ENCODE measurements at places on chromosomes 13 and 19.

- no peak for DNase-seq
Observed at GRCh38 chr13:52016296-52016695, 4.1 kb downstream of the ALG11 start.

- DNase-seq, result no peak
Observed at GRCh38 chr13:29109987-29110386, 289.8 kb downstream of the MTUS2 start.

GRCh38 chr13:77343841-77344240 is 16.9 kb upstream of the MYCBP2 start:
- DNase-seq, result no peak

DNA sequence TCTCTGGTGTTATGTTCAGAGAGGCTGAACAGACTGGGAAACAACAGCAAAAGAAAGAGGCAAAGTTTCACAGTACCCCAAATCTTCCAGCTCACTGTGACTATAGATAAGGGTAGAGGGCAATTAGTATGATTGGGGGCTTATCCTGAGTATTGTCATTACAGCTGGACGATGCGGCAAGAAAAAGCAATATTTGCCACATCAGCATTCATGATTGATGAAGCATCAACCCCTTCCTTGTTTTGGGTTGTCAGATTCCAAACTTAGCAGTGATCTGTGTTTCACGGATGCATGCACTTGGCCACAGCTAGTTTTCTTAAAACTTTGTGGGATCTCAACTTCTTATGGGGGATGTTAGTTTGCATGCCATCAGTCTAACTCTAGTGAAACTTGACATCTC is 348.8 kb upstream of the SLITRK5 start:
- DNase-seq, result no peak

DNA sequence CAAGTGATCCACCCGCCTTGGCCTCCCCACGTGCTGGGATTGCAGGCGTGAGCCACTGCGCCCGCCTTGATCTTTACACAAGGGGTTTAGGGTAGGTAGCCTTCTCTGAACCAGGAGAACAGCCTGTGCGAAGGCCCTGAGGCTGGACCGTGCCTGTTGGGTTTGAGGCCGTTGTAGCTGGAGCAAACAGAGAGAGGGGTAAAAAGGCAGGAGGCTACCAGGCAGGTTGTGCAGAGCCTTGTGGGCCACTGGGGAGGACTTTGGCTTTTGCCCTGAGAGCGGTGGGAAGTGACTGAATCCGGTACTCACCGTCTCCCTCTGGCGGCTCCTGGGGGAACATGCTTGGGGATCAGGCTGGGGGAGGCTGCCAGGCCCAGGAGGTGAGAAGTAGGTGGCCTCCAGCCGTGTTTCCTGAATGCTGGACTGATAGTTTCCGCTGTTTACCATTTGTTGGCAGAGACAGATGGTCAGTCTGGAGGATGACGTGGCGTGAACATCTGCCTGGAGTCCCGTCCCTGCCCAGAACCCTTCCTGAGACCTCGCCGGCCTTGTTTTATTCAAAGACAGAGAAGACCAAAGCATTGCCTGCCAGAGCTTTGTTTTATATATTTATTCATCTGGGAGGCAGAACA is 24.6 kb downstream of the SPC24 start:
- DNase-seq, result peak; percentile 57

- DNase-seq, result no peak
Observed at GRCh38 chr13:96052656-96053002, 572 bp downstream of the UGGT2 start.

- DNase-seq, result peak; percentile 76
Observed at GRCh38 chr19:56111601-56112312, 9.3 kb downstream of the ZNF787 start.

- no peak for DNase-seq
Observed at GRCh38 chr13:43953370-43953769, 73.7 kb downstream of the LACC1 start.

DNA sequence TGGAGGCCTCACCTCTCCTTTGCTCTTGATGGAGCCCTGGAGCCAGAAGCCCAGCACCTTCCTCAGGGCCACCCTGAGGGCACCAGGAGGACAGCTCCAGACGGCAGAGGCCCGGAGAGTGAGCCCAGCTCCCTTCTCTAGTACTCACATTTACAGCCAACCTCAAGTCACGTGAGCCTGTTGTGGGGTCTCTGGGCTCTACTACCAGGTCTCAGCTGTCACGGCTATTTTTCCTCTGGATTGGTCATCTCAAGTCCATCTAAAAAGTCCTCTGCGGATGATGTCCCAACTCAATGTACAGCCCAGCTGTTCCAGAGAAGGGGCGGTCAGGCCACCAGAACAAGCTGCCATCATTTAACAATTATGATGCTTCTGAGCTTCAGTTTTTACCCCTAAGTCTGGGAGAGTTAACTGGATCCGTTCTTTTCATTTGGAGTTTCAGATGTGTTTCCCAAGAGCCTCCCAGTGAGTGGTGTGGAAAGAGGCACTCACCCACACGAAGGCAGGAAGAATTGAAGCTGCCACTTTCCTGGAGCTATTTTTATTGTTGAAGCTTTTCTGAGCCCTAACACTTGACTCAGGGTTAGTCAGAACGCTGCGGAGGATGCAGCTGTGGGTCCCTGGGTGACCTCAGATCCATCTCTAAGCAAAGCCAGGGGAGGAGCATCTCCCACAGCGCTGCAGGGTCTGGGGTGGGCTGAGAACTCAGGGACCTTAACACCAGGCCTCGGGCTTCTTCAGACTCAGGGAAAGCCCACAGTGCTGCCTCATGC is 143.5 kb upstream of the UBL3 start:
- DNase-seq, result no peak

All from immature natural killer cell (primary cell).